A549 treated with CpdA at 1 μM for 4 hours (cell line): ENCODE measurements at places on chromosomes 4 and X. TPM values are rescaled to one million over a fixed set of nuclear protein-coding genes. Genes with fewer than 3 reads are reported as not detected.

The SPIN4 gene
- 4.5 to 7.2 TPM (median 5.4 TPM) in 5 replicates for total RNA-seq

The CSAG1 gene
- 0.18 to 0.37 TPM (median 0.27 TPM) in 4 of 5 replicates, not detected in the other for total RNA-seq

The CRMP1 gene
- 1.8 to 2.6 TPM (median 2.1 TPM) in 5 replicates for total RNA-seq

The CYTL1 gene
- not detected in 5 replicates for total RNA-seq

The PRDM8 gene
- total RNA-seq, result 0.22 to 0.60 TPM (median 0.33 TPM) in 5 replicates

The ASMT gene
- total RNA-seq, result 0.16 to 0.74 TPM (median 0.18 TPM) in 3 of 5 replicates, not detected in the others

The SMIM9 gene
- total RNA-seq, result not detected in 5 replicates

The DMP1 gene
- total RNA-seq, result not detected in 5 replicates

The TRIML2 gene
- 57.1 to 89.8 TPM (median 73.7 TPM) in 5 replicates for total RNA-seq
